ENCODE measurements at places on chromosomes 11 and 22.

DNA sequence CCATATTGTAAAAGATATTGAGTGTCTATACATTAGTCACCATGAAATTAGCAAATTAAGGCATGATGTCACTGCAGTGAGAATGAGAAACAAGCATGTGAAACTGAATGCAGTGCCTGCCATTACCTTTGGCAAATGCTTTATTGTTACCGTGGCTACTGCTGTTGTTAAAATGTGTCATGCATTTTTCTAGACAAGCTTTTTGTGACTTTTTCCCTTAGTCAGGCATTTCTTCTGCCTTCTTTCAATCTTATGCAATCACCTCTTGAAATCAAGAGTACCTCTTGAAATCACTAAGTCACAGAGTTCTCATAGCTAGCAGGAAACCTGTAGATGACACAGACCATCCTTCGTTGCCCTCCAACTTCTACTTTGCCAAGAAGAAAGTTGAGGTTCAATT is 461.7 kb upstream of the TENM4 start:
- no peak for DNase-seq

DNA sequence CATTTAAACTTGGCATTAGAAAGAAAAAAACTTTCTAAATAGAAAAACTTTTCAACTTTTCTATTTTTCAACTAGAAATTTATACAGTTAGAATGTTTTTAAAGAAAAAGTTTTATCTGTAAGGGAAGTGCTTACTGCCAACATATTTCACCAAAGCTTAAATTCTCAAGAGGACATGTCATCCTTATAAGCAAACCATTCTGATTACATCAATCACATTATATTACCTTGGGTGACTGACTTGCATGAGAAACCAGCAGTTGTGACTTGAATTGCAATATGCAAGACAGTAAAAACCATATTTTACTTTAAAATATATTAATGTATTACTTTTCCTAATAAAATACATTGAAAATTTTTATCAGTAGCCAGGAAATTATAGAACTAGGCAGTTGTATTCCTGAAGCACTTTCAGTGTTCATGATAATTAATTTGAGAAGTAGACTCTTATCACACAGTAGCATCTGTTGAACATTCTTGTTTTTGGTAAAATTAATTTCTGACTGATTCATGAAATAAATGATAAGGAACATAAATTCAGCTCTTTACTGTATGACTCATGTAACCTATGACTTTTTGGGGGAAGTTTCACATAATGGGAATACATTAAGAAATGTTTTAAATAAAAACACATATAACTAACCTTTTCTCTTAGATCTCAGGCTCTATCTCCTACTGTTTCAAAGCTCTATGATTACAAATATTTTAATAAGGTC is 345.0 kb upstream of the CCDC179 start:
- no peak for DNase-seq

- DNase-seq = no peak
These were observed 13.0 kb downstream of the LRP5 start for GRCh38 chr11:68325183-68325906.

- DNase-seq = peak; percentile 7
These were observed 142.0 kb upstream of the FAT3 start for GRCh38 chr11:92082652-92083051.

DNA sequence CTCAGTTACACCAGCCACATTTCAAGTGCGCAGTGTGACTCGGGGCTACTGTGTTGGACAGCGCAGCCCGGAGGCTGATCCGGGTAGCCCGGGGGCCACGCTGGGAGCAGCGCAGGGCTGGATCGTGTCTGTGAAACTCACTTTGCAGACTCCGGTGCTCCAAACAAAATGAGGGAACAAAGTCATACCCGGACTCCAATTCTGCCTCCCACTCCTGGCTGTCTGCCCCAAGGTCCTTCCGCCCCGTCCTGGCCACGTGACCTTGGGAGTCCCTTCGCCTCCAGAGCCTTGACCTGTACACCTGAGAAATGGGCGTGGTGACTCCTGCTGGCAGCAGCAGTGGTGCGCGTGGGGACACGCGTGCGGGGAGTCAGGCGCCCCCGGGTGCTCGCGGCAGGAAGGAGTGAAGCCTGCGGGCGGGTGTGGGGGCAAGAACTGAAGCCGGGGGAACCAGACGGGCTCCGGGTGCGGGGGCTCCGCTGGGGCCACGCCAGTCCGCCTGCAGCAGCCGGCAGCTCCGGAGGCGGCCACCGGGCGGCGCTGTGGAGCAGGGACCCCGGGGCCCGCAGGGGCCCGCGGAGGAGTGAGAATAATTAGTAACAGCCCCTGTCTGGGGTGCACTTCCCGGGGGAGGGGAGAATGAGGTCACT is 42.4 kb downstream of the KCNJ4 start:
- DNase-seq = no peak

GRCh38 chr22:33110562-33111163 is 52.5 kb upstream of the SYN3 start:
- peak; percentile 40 for DNase-seq

- no peak for DNase-seq
These were observed 924.6 kb downstream of the BRD1 start for GRCh38 chr22:48902983-48903650.

- peak; percentile 75 for DNase-seq
These were observed 37.9 kb downstream of the CELF1 start for GRCh38 chr11:47514825-47515647.

GRCh38 chr22:11627436-11627797 is 3900.6 kb upstream of the OR11H1 start:
- DNase-seq = no peak

DNA sequence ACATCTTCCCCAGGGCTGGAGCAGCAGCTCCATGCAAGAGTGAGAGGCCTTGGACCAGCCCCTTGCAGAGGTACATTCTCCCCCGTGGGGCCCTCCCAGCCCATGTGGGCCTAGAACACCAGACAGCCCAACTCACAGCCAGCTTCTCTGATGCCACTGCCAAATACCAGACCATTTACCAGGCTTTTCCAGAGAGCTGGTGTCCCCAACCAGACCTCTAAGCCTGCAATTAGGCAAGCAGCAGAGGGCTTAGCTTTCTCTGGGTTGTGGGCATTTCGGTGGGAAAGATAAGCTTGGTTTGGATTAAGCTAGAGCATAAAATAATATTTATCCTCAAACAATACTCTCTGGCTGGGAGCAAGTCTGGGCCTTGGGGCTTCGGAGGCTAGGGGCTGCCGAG is 75.6 kb downstream of the TP53I11 start:
- no peak for DNase-seq

DNA sequence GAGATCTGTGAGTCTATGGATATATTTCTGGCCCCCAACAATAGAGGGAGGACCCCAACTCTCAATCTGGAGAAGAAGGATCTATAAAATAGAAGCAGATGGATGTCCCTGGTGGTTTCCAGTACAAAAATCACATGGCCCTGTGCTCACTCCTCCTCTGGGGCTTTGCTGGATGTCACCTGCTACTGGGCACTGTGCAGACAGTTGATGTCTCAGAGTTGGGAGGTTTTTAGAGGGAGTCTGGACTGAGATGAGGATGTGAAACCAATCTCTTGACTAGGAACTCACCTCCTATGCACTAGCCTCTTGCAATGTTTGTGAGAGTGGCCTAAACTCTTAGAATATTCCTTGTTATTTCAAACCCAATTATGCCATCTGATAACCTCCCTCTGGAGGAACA is 107.2 kb downstream of the SCN3B start:
- no peak for DNase-seq
